ENCODE measurements at places on chromosomes 6 and 20.

DNA sequence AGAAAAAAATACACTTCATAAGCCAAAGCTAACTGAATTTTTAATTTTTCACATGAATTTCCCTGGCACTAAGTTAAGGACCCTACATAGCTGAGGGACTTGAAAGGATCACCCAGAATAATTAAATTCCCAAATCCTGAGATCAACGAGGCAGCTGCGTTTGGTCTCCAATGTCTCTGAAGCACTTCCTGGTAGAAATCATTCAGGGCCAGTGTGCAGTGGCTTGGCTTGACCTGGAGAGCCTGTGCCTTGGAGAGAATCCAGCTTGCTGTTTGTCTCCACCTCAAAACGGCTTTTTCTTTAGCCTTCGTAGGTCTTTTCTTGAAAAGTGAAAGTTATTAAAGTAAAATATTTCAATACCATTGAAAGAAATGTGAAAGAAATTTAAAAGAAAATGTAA, 92.4 kb downstream of the SMOC2 start:
- DNase-seq: no peak

GRCh38 chr6:146551545-146551944, 7.9 kb downstream of the RAB32 start:
- DNase-seq: no peak

- DNase-seq: no peak
These were observed 37.8 kb downstream of the MCUR1 start for GRCh38 chr6:13776602-13777001.

DNA sequence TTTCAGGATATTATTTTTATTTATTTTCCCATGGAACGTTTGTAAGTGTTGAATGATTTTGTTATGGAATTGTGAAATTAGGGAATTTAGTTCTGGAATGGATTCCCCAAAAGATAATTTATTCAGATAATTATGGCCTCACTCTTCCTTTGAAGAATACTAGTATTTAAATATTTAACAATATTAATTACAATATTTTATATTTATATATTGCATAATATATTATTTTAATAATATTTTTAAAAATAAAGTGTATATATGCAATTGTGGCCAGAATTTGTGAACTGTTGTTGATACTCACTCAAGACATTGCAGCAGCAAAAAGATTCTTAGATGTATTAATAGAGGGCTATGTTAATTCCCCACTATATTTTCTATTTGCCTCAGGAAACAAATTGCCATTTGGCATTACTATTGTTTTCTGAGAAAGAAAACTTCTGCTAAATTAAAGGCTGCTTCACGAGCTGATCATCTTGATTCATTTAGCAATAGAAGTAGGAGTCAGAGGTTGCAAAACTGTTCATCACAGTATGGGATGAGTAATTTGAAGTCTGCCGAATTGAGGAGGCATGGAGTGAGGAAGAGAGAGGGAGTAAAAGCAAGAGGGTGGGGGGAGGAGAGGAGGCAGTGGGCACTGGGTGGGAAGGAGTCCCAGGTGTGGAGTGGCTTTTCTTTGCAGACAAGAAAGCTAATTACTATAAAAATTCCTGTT, 729.2 kb downstream of the DHX35 start:
- DNase-seq: no peak

GRCh38 chr6:31121131-31121790, 1.0 kb upstream of the CDSN start:
- DNase-seq: no peak

DNA sequence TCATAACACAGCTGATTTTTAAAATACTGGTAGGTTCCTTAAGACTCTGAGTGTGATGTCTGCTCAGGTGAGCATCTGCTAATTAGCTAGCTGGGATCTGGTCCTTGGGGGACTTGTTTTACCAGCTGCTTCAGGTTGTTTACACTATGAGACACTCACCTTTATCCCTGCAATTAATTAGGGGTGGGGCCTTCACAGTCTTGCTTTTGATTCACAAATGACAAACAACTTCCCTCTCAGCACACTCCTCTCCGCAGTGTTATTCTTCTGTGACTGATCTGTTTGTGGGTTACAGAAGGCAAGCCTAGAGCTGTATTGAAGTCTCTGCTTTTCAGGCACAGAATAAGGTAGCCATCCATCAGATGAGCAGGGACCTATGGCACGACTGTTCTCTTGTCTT, 62.0 kb upstream of the CD83 start:
- no peak for DNase-seq
